Tibial nerve (tissue), 4 donors: ENCODE measurements at places on chromosomes 11 and 22.

DNA sequence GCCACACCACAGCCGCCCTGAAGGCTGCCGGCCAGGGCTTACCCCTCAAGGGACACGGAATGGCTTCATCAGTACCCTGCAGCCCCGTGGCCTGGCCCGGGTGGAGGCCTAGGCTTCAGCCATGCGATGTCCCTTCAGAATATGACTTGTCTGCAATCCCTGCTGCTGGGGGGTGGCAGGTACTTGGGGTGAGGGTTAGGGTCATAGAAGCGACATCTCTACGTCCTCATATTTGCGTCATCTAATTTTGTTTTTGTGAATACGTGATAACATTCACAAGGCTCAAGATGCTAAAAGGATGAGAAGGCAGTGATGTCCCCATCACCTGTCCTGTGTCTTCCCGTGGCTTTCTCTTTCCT lies 6.4 kb downstream of the CCND1 start:
- peaks cover 64% of the 10 kb centered on the region for H3K4me1 ChIP-seq
- no peak for DNase-seq
- no peaks in the 10 kb centered on the region for H3K27me3 ChIP-seq
- no peak overlapping the region for H3K27ac ChIP-seq
- H3K4me3 ChIP-seq, result no peak overlapping the region

DNA sequence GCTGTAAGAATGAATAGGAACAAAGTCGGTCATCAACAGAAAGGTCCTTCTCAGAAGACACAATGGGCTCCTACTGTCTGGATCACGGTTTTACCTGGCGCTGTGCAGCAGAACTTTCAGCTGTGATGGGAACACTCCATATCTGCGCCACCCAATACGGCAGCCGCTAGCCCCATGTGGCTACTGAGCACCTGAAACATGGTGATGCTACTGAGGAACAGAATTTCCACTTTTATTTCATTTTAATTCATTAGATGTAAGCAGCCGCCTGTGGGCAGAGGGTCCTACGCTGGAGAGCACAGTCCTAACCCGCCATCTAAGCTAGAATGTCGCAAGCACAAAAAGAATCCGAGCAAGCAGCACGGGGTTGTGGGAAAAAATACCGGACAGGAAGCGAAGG lies 2.7 kb downstream of the SULT4A1 start:
- H3K36me3 ChIP-seq, result no peaks in the 10 kb centered on the region

DNA sequence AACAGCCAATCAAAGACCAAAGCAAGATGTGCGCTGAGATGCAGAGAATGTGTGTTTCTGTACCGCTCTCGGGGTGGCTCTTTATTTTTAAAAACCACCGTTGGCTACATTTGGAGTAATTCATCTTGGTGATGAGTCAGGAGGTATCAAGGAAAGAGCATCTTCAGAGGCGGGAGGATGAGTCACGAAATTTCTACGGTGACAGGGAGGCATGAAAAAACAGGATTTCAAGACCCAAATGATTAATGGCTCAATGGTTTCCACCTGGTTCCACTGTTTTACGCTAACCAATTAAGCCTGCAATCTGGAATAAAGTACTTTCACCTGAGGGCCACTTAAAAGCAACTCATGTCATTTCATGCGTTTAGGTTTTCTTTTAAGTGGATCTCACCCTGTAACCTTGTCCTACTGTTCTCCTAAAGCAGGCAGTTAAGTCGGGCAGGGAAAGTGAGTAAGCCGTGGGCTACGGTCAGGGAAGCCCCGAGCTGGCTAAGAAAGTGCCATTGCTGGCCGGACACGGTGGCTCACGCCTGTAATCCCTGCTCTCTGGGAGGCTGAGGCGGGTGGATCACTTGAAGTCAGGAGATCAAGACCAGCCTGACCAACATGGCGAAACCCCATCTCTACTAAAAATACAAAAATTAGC lies 74.6 kb downstream of the CELSR1 start:
- H3K36me3 ChIP-seq, result no peaks in the 10 kb centered on the region
- no peaks in the 10 kb centered on the region for H3K4me1 ChIP-seq
- peaks cover 19% of the 10 kb centered on the region for H3K27me3 ChIP-seq
- H3K27ac ChIP-seq, result no peak overlapping the region
- no peak for DNase-seq

- no peak overlapping the region for H3K4me3 ChIP-seq
- H3K36me3 ChIP-seq, result no peaks in the 10 kb centered on the region
- H3K27ac ChIP-seq, result no peak overlapping the region
- no peaks in the 10 kb centered on the region for H3K27me3 ChIP-seq
- no peak for DNase-seq
Measured at GRCh38 chr11:44638032-44638431, 72.6 kb downstream of the CD82 start.
